A549 treated with CORT108297 at 1 μM for 4 hours (cell line): ENCODE measurements at places on chromosomes 7 and 10. TPM values are rescaled to one million over a fixed set of nuclear protein-coding genes. Genes with fewer than 3 reads are reported as not detected.

Gene A1CF
- 0.01 TPM in 1 of 5 replicates, not detected in the others for total RNA-seq

Gene CFTR
- 0.02 to 0.09 TPM (median 0.06 TPM) in 3 of 5 replicates, not detected in the others for total RNA-seq

Gene NOS3
- 0.22 to 0.65 TPM (median 0.42 TPM) in 5 replicates for total RNA-seq

Gene C10orf71
- not detected in 5 replicates for total RNA-seq

Gene UTF1
- 0.07 to 0.10 TPM in 2 of 5 replicates, not detected in the others for total RNA-seq

Gene ANXA8
- 28.8 to 40.9 TPM (median 33.6 TPM) in 5 replicates for total RNA-seq

Gene C10orf143
- total RNA-seq: 0.52 to 0.83 TPM (median 0.74 TPM) in 5 replicates

Gene TYW1B
- total RNA-seq: 2.6 to 3.0 TPM (median 2.7 TPM) in 5 replicates

Gene NEBL
- total RNA-seq: 4.2 to 7.1 TPM (median 5.8 TPM) in 5 replicates

Gene ZNF212
- 11.1 to 12.6 TPM (median 12.2 TPM) in 5 replicates for total RNA-seq

Gene HTRA1
- total RNA-seq: 53.6 to 68.1 TPM (median 54.4 TPM) in 5 replicates

Gene NODAL
- total RNA-seq: not detected in 5 replicates

Gene OPALIN
- not detected in 5 replicates for total RNA-seq

Gene VAX1
- total RNA-seq: 1.0 to 1.9 TPM (median 1.6 TPM) in 5 replicates

Gene CUBN
- total RNA-seq: 0.01 to 0.10 TPM (median 0.03 TPM) in 5 replicates

Gene RPA3
- 96.6 to 105 TPM (median 98.9 TPM) in 5 replicates for total RNA-seq

Gene LAMB1
- total RNA-seq: 118 to 147 TPM (median 123 TPM) in 5 replicates

Gene CLRN3
- total RNA-seq: not detected in 5 replicates

Gene PTEN
- total RNA-seq: 37.4 to 69.1 TPM (median 42.3 TPM) in 5 replicates

Gene RASA4
- 1.7 to 2.4 TPM (median 2.2 TPM) in 5 replicates for total RNA-seq

Gene CHRM2
- total RNA-seq: not detected in 5 replicates

Gene AS3MT
- total RNA-seq: 3.5 to 4.3 TPM (median 4.0 TPM) in 5 replicates

Gene TWIST1
- total RNA-seq: 2.4 to 4.3 TPM (median 3.8 TPM) in 5 replicates

Gene OGDHL
- total RNA-seq: 0.10 to 0.32 TPM (median 0.23 TPM) in 5 replicates

Gene SND1
- total RNA-seq: 104 to 109 TPM (median 107 TPM) in 5 replicates

Gene ANXA11
- 142 to 213 TPM (median 209 TPM) in 5 replicates for total RNA-seq

Gene HTR5A
- total RNA-seq: not detected in 5 replicates

Gene CHST15
- 8.1 to 9.1 TPM (median 8.6 TPM) in 5 replicates for total RNA-seq

Gene CDK14
- 0.06 to 0.42 TPM (median 0.13 TPM) in 5 replicates for total RNA-seq

Gene AKR1C8
- total RNA-seq: 0.09 to 0.42 TPM (median 0.15 TPM) in 4 of 5 replicates, not detected in the other

Gene CFAP43
- 0.17 to 0.30 TPM (median 0.30 TPM) in 5 replicates for total RNA-seq

Gene ARL5B
- total RNA-seq: 7.5 to 9.6 TPM (median 8.5 TPM) in 5 replicates

Gene FBXL13
- 0.26 to 0.88 TPM (median 0.61 TPM) in 5 replicates for total RNA-seq

Gene NKX2-3
- total RNA-seq: 0.06 to 0.11 TPM in 2 of 5 replicates, not detected in the others

Gene GPER1
- total RNA-seq: 0.55 to 0.94 TPM (median 0.78 TPM) in 5 replicates

Gene MSANTD7
- total RNA-seq: 11.5 to 12.4 TPM (median 12.0 TPM) in 5 replicates

Gene VKORC1L1
- total RNA-seq: 28.2 to 32.7 TPM (median 31.8 TPM) in 5 replicates
